ENCODE measurements at places on chromosomes 7 and 10. TPM values are rescaled to one million over a fixed set of nuclear protein-coding genes. Genes with fewer than 3 reads are reported as not detected.

The ZNF107 gene
- 2.1 TPM for total RNA-seq

The UFSP1 gene
- total RNA-seq, result 4.8 TPM

The C10orf53 gene
- not detected for total RNA-seq

The CHST15 gene
- total RNA-seq, result 14.1 TPM

Measured in mammary microvascular endothelial cell (primary cell).